ENCODE measurements at places on chromosomes 5 and 9.

DNA sequence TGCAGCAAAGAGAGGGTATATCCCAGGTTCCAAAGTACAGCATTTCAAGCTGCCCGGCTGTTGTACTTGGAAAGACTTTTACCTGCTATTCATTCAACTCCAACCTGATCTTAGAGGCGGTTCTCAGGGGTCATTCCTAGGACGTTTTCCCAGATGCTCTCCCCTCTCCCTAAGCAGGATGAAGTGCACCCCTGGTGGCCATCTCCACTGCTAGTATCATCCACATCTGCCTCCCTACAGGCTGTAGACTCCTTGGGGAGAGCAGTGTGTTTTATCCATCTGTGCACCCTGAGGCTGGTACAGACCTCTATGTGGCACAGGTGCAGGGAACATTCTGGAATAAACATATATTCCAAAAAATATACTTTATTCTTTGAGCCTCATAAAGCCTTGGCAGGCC lies 56.8 kb downstream of the PTPN3 start:
- no peak for DNase-seq

DNA sequence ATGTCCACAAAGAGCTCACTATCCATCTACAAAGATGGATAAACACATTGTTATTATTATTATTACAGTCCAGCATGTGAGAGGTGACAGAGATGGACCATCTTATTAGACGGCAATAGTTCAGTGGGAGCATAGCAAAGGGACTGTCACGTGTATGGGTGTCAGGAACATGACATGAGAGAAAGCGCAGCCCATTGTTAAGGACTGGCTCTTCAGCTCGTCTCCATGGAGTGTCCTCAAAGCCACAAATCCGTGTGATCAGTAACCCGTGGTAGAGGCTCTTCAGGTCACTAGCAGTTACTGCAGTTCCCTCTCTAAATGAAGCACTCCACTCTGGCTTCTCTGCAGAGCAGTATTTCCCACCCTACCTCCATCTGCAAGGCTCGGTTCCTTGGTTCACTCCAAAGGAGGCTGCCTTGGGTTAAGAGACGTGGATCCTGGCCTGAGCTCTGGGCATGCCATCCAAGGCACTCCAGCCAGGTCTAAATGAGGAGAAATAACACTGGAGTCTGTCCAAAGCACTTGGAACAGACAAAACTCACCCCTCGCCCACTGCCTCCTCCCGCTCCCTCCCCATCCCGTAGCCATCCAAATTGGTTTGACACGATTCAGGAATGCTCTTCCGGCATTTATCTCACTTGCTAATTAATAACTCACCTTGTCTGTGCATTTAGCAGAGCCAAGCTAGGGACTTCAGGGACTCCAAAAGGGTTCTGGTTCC lies 122.3 kb upstream of the WWC1 start:
- DNase-seq: no peak

- no peak for DNase-seq
Measured at GRCh38 chr9:131258186-131258585, 18.1 kb downstream of the FAM78A start.

GRCh38 chr9:98688710-98689495 lies 19.8 kb downstream of the GABBR2 start:
- no peak for DNase-seq

- DNase-seq: peak; percentile 64
Measured at GRCh38 chr9:86098824-86099700, at the start of gene GOLM1. GOLM1 (minus strand) TSS chr9:86099558; CDS start chr9:86079320, 20,238 bp downstream.

DNA sequence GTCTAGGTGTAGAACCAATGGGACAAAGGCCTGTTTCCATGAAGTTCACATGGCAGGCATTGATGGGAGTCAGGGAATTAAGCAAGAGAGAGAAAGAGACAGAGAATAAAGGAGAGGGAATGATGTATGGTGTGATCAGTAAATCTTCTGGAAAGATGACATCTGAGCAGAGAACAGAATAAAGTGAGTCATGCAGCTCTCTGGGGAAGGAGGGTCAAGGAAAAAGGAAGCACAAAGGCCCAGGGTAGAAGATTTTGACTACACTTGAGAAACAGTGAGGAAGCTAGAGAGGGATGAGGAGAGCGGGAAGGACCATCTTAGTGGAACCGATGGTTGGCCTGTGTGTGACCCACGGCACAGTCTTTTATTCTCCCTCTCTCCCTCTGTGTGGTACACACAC lies 425.9 kb downstream of the SPOCK1 start:
- DNase-seq: peak; percentile 52

GRCh38 chr5:76154009-76154690 lies 71.0 kb downstream of the SV2C start:
- DNase-seq: no peak

GRCh38 chr5:95801532-95801931 lies 21.0 kb downstream of the GLRX start:
- DNase-seq: no peak

DNA sequence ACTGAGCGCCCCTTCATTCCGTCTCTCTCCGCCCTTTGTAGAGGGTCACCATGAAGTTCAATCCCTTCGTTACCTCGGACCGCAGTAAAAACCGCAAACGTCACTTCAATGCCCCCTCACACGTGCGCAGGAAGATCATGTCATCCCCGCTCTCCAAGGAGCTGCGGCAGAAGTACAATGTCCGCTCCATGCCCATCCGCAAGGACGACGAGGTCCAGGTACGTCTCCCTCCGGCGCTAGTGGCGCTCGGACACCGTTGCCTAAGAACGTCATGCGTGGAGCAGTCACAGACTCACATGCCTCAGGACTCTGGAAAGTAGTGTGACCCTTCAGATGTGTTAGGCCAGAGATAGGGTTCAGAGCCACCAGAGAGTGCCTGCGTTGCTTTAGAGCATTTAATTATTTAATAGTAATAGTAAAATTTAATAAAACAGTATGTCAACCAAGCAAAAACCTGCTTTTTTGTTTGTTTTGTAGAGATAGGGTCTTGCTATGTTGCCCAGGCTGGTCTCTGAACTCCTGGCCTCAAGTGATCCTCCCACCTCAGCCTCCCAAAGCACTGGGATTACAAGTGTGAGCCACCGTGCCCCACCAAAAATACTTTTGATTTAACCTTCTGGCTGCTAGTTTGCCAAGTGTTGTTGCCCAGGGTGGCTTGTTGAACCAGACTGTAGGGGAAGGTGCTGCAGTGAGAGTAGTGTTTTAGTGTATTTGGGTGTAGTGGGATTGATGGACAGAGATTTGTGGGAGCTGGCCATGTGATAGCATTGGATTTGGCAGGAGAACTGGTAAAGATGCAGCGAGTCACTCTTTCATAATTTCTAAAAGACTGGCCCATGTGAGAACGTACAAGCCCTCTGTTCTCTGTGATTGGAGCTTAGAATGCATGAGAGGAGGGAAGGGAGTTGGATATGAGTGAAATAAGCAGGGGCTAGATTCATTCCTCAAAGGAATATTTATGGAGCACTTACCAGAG lies 888 bp downstream of the RPL26L1 start:
- no peak for DNase-seq

- DNase-seq: no peak
Measured at GRCh38 chr5:16803831-16804230, 132.3 kb downstream of the MYO10 start.

GRCh38 chr9:111983484-111983908 lies 86.9 kb downstream of the UGCG start:
- DNase-seq: no peak

GRCh38 chr5:14588145-14588544 lies 6.6 kb downstream of the OTULINL start:
- DNase-seq: no peak

GRCh38 chr9:8431505-8431904 lies 631.9 kb upstream of the DMAC1 start:
- DNase-seq: no peak

DNA sequence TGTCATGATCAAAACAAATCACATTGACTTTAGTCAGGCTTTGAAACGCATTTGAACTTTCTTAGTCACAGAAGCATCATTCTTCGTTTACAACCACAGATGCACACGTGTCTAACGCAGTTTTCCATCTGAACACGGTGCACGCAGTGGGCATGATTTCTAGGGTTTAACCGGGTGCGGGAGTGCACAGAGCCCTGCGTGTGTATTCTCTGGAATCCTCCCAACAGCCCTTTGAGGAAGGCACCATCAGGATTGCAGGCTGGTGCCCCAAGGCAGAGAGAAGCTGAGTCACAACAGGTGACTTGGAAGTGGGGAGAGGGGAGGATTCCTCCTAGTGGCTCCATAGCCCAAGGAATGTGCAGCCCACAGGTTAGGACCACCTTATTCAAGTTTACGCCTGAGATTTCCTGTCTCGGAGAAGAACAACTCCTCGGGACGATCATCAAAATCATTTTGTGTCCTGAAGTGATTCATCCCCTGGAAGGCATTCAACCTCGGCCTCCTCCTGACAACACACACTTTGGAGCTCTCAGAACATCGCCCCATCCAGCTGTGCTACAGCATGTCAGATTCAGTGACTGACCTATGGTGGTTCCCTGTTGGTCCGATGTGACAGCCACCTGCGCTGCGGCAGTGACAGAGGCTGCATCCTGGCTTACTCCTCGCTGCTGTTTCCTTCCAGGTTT lies 13.1 kb downstream of the ROPN1L start:
- DNase-seq: peak; percentile 73

DNA sequence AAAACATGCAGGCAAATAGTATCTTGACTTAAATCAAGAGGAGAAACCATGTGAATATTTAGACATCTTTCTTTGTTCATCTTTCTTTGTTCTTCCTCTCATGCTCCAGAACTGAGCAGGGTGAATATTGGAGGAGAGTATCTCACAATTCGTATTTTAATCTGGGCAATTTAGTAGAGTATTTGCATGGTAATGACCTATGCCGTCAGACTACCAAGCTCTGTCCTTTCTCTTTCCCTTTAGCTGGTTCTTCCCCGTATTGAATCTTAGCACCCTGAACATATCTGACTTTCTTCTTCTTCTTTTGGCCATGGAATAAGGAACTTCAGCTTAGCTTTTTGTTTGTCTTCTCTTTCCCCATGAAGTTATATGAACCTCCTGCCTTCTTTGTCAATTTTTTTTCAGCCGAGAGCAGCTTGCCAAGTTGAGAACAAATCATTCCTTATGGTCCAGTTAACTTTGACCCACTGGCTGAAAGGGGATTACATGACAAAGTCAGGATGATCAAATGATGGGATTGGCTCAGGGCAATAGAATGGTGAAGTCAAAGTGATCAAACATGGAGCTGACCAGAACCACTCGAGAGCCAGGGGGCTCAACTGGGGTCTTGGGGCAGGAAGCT lies 95.8 kb downstream of the DAPK1 start:
- DNase-seq: no peak

Measured in fibroblast of upper back skin (primary cell).